Uterus (tissue), 4 donors: ENCODE measurements at places on chromosomes 1 and 21. TPM values are rescaled to one million over a fixed set of nuclear protein-coding genes. Genes with fewer than 3 reads are reported as not detected.

The CZIB gene
- 81.9 TPM for total RNA-seq

DNA sequence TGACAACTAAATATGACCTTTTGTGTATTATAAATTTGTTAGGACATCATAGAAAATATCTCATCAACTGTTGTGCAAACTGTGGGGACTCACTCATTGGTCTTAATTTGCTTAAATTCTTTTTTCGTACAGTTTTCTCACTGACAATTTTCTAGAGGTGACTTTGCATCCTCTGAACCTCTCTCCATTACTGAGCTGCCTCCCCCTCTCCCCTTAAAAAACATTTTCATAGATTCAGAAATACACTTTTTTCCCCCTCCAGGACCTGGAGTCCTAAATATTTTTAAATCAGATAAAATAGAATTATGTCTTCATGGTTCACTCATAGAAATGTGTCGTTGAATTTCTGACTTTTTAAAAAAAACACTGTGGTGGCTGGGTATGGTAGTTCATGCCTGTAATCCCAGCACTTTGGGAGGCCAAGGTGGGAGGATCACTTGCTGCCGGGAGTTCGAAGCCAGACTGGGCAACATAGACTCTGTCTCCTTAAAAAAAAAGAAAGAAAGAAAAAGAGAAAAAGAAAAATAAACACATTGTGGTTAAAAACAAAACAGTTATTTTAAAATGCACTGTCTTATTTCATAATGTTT lies 1.5 kb downstream of the CNST start:
- DNase-seq: no peak

GRCh38 chr1:16718908-16719533 lies 21.3 kb upstream of the RNU1-4 start:
- DNase-seq: no peak

DNA sequence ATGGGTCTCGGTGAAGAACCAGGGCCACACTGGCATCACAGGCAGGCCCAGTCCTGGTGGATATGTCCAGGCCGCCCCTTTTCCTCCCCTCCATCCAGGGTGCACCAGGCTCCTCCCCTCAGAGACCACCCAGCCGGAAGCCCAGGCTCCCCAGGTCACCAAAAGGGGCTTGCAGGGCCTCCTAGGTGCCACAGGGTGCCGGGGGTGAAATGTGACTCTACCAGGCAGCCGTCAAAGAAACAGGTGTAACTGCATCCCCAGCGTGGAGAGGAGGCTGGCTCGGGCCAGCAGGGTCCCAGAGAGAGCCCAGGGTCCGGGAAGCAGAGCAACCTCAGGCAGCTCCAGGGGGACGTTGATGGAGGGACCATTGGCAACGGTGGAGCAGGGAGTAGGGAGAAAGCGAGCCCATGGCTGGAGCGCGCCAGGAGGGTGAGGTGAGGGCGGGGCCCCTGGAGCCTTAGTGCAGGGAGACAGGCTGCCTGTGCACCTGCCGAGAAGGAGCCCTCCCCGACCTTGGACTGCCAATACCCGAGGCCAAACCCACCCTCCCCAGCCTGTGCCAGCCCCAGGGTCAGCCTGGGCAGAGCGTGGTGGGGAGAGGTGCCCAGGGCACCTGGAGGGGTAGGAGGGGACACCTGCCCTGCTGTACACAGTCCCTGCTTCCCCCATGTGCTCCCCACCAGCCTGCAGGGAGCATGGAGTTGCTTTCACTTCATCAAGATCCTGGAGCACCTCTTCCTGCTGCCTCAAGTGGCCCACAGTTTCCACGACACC lies 48.3 kb upstream of the POFUT2 start:
- no peak for DNase-seq

DNA sequence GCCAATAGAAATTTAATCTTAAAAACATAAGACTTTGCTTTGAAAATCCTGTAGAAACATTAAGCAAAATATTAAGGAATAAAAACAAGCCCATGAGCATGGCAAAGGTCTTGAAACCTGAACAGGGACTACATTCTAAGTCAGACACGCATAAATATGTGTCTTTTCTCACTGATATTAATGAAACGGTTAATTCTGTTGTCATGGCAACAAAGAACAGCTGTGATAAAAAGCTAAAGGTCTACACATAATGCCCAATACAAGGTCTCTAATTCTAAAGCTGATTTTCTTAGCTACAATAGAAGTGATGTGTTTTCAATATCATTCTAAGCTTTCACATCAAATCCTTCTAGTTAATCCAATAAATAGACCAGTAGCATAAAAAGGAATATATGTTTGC lies 331.7 kb downstream of the PTBP2 start:
- DNase-seq: no peak

The UTP25 gene
- total RNA-seq: 6.8 TPM

The MRPL20 gene
- 34.3 TPM for total RNA-seq

- DNase-seq: no peak
These were observed 127.1 kb downstream of the SLC30A10 start for GRCh38 chr1:219801156-219801820.

- DNase-seq: peak; percentile 92
These were observed 19.3 kb upstream of the POFUT2 start for GRCh38 chr21:45306832-45307571.

The BARHL2 gene
- total RNA-seq: not detected

The DISP3 gene
- total RNA-seq: 0.90 TPM
